Stimulated activated CD4-positive, alpha-beta T cell treated with anti-CD3 and anti-CD28 coated beads, Interleukin-1b, Interleukin-23, amount 100 ng/mL, for 48 hours (primary cell): ENCODE measurements at places on chromosomes 2 and 18.

DNA sequence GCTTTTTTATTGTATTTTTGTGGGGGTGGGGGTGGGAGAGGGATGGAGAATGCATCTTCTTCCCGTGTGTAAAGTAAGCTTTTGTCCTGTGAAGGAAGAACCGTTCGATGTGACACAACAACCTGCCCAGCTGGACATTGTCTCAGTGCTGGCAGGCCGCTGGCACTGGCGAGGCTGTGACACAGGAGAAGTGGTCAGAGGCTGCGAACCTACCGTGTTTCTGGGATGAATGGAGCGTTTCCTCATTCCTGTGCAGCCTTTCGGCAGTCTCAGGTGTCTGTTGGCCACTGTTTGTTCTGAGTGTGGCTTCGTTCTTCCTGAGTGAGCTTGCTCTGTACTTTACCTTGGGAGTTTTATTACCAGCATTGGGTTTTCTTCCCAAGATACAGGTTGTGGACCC, 8.0 kb downstream of the RAMP1 start:
- DNase-seq = no peak

- DNase-seq = no peak
Observed at GRCh38 chr18:24811950-24812681, 351.7 kb downstream of the HRH4 start.

- DNase-seq = no peak
Observed at GRCh38 chr2:12267042-12267441, 449.7 kb upstream of the TRIB2 start.

- DNase-seq = no peak
Observed at GRCh38 chr2:47255794-47256193, 100.7 kb upstream of the STPG4 start.

GRCh38 chr2:195985741-195986140, 82.9 kb downstream of the DNAH7 start:
- no peak for DNase-seq

DNA sequence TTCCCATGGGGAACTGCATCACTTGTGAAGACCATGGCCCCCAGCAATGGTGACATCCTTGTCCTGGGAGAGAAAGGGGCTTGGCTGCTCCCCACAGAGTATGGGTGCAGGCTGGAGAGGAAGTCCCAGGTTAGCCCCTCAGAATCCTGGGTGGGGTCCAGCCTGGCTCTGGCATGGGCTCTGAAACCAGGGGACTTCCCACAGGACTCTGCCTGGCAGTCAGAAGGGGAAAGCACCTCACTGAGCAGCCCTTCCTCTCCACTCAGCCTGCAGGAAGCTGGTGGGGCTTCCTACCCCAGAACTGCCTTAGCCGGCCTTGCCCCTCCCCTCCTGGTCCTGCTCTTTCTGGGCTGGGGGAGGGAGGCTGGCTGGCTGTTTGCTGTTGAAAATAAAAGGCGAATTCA, 3.7 kb downstream of the NEURL3 start:
- no peak for DNase-seq

DNA sequence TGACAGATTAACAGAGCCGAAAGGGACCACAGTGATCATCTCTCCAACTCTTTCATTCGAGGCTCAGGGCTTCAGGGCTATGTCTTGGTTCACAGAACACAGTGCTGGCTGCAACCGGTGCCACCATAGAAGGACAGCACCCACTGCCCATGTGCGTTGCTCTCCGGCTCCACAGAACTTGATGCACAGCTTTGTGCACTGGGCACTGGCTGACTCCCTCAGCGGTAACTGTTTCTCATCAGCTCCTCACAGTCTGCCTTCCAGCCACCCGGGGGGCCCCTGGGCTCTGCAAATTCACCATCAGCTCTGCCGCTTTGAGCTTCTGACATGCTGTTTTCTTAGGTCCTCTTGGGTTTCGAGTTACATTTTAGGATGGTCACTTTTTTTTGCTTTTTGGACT, 124.3 kb upstream of the RAB12 start:
- no peak for DNase-seq

DNA sequence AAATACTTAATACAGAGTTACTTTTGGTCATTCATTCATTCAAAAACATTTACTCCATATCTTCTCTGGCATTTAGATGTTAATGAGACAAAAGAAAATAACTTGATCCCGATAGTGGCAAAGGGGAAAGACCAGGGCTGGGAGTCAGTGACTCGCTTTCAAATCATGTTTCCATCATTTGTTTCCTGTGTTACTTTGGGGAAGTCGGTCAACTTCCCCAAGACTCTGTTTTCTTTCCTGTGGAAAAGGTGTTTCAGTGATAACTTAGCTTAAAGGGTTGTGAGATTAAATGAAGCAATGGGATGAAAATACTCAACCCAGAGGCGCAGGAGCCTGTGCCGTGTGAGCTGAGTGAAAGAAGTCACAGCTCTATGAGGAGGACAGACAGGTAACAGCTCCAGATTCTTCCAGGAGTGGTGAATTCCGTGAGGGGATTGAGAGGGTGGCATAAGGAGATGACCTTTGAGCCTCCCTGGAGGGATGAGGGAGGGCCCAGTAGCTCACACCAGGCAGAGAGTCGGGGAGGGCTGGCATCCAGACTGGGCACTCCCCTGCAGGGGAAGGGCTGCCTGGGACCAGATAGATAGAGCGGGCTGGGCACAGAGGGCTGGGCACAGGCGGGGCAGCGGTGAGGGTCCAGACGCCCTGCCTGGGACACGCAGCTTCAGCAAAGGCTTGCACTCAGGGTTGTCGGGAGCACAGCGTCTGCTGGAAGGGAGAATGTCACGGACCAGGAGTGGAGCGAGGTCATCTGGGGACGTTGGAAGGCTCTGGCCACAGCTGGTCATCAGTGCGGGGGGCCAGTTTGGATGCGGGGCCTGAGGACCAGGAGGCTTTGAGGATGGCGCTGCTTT, 70.1 kb downstream of the TSHZ1 start:
- DNase-seq = no peak

DNA sequence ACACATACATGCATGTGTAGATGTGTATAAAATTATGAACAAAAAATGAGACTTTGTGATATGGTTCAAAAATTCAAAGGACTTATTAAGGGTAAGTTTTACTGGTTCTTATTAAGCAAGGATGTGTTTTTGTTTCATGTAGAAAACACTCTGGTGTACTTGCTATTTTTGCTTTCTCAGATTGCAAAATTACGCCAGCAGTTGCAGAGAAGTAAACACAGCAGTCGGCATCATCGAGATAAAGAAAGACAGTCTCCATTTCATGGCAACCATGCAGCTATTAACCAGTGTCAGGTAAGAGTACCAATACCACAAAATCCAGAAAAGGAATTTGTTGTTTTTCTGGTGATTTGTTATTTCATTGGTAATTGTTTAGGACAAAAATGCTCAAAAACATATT, 91.3 kb downstream of the FAM117B start:
- DNase-seq = no peak

DNA sequence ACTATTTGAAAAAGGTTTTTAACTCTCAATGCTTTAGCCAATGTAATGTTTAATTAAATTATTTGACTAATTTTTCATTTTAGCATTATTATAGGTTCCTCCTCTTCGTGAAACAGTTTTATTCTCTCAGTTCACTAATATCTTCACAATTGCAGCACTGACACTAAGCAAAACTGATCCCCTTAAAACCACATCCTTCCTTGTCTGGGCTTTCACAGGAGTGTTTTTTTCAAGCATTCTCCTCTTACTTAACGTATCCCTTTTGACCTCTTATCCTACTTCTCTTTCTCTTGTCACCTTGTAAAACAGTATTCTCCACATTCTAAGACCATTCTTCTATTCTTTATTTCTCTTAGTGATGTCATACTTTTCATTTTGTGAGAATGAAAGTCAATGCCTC, 112.8 kb downstream of the DSC3 start:
- no peak for DNase-seq

- DNase-seq = no peak
Observed at GRCh38 chr18:60466677-60467076, 94.1 kb upstream of the MC4R start.

DNA sequence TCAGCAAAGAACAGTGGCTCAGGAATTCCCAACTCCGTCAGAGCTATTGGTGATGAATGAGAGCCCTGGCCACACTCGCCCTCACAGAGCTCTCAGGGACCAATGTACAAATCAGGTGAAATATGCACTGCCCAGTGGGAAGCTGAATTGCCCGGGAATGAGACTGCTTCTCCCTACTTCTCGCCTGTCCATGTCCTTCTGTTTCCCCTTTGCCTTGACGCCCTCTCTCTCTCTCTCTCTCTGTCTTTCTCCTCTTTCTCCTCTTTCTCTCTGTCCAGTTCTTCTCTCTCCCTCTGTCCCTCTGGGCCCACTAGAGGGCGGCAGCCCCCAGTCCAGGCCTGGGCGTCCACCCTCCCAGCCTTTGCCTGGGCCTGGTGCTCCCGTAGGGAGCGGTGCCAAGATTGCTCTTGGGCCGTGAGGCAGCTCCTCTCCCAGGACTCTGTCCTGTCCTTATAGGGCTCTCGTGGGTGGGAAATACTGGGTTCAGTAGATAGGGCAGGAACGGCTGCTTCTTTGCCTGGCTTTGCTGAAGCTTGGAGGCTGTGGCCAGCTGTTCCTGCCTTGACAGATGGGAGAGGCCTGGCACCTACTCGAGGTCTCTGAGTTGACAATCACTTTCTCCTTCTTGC, 28.4 kb upstream of the PUM2 start:
- no peak for DNase-seq

DNA sequence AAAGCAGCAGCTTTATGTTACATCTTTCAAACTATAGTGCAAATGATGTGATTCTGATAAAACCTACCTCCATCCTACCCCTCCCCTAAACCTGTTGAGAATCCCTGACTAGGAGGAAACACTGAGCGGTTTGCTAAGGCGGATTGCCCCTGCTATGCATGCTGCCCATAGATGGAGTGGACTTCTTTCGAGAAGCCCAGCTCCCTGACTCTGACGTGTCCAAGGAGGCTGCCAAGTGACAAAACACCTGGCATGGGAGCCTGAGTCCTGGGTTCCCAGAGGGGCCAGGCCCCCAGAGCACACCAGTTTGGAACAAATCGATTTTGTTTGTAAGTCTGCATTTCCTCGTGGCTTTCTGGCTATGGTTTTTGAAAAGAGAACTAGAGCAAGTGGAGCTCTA, 1.4 kb upstream of the UXS1 start:
- DNase-seq = no peak

DNA sequence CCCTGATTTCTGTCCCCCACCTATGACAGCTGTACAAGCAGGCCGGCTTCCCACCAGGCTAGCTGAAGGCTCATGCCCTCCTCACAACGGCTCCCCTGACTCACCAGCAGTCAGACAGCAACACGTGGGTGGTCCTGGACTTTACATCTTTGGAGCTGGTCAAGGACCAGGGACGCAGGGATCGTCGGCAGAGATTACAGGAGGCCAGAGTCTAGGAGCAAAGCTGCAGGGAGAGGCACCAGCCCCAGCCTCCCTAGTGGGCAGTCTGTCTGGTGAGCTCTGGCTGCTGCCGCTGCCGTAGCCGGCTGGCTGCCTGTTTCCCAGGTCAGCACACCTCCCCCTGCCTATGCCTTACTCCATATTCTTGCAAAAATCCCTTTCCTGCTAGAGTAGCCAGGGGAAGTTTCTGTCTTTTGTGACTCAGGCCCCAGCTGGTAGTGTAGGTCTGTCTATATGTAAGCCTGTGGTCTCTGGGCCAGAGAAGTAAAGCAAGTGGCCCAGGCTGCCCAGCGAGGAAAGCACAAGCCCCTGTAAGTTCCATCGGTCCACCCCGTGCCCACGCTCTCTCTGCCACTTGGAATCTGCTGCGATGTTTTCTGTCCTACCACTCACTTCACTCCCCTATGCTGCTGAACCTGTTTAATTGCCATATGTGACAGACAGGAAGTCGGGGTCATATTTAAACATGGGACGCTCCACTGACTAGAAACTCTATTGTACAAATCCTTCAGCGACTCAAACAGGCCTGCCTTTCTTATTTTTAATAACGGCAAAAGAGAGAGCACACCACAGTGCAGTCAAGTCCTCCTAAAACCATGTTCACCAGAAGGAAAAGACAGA, 2.4 kb upstream of the ARHGEF4 start:
- DNase-seq = no peak

DNA sequence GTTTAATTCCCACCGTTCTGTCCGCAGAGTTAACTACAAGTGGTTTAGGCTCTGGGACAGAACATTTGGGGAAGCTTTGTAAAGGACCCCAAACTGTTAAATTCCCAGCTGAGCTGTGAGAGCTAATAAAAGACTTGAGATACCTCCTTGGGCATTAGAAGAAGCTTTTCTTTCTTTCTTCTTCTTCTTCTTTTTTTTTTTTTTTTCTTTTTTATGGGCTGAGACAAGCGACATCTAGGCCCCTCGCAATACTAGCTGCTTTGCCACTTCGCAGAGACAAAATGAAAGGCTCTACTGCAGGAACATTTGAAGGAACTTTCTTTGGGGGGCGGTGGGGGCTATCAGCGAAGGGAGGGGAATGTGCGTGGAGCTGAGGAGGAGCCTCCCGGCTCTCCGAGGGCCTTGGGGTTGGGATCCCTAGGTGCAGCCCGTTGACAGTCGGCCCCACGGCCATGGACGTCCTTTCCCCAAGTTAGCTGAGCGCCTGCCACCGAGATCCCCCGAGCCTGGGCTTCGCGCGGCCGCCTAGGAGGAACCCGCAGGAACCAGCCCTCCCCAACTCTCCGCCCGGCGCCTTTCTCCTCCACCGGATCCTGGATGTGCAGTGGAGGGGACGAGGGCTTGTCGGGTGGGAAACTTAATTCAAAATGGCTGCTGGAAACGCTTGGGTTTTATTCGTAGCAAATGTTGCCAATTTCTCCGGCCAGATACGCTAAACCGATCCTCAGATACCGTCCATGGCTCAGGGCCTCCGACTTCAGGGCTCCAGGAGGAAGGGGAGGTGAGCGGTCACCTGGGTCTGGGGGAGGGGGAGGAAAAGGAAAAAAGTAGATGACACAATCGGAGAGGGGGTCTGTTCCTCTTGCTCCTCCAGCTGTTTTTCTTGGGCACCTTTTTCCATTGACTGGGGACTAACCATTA, 4.2 kb downstream of the MEIS1 start:
- no peak for DNase-seq

DNA sequence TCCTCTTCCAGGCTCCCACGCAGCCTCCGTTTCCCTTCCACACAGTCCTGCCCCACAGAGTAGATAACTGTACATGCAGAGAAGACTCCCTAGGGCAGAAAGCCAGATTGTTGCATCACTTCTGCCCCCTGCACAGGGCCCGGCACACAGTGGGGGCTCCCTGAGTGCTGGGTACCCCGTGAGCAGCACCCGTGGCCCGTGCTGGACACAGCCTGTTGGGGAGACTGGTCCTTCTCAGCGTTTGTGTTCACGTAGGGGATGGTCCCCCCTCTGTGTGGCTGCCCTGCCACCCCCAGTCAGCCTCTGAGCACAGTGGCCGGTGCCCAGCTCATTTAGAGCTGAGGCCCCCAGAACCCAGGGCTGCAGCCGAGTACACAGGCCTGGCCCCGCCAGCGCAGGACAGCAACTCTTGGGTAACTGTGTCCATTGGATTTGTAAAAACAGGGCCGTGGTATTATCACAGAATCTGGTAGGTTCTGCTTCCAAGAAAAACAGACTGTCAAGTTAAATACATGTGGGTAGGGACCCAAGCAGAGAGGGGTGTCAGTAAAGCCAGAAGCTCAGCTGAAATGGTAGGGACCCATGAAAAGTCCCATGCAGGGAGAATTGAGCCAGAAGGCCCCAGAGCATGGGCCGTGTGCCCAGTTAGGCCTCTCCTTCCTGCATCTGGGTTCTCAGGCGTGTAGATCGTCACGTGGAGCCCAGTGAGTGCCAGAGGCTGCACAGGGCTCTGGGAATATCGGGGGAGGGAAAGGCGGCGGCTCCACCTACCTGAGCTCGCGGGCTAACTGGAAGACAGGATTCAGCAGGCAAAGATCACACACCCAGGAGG, 257.3 kb downstream of the ATAD2B start:
- no peak for DNase-seq
